ENCODE measurements at places on chromosomes 3 and 15.

DNA sequence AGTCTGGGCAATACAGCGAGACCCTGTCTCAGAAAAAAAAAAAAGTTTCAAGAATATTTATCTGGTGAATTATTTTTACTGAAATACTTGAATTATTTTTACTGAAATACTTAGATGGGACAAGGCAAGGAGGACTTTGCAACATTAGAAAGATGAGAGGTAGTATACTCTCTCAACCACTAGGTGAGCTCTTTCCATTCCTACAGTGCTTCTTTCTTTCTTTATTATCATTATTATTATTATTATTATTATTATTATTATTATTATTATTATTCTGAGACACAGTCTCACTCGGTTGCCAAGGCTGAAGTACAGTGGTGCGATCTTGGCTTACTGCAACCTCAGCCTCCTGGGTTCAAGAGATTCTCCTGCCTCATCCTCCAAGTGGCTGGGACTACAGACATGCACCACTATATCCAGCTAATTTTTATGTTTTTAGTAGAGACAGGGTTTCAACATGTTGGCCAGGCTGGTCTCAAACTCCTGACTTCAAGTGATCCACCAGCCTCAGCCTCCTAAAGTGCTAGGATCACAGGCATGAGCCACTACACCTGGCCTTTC, 468.8 kb downstream of the MAGI1 start:
- no peak for DNase-seq

GRCh38 chr3:81951106-81951505, 189.7 kb upstream of the GBE1 start:
- DNase-seq = no peak

DNA sequence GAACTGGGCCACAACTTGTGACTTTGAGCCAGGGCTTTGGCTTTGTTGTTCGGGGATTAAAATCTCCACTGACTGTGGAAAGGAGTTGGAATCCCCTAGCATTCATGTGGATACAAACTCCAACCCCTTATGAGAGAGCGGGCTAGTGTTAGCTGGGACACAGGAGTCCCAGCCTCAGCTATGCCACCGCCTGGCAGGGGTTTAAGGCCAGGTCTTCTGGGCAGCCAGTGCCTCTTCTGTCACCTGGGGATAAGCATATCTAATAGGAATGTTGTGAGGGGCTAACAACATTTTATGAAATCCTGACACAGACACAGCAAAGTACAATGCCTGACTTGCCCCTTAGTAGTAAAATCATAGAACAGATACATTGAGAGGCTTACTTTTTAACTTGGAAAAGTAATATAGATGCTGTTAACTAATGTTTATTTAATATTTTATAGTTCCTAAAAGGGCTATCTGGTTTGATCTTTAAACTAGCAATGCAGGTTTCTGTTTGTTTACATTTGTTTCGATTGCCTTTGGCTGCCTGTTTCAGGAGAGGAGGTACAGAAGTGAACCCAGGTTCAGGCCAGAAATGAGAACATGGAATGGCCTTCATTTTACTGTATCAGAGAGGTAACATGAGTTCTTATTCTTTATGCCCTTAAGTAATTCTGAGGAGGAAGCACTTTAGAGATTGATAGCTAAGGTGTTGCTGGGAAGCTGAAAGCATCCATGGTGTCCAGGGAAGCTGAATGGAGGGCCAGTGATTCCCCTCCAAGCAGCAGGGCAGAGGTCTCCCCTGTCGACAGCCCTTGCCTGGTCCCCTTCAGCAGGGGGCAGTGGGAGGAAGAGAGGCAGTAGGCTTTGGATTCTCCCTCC, 8.7 kb downstream of the GPR160 start:
- DNase-seq = no peak

- DNase-seq = no peak
Measured at GRCh38 chr3:161274691-161275298, 53.7 kb downstream of the NMD3 start.
